ENCODE measurements at places on chromosomes 12 and 14.
A peak's percentile ranks its signal among the peaks of the same experiment; 100 is the strongest.

- DNase-seq: no peak
Observed at GRCh38 chr14:101814934-101815333, 53.4 kb downstream of the PPP2R5C start.

DNA sequence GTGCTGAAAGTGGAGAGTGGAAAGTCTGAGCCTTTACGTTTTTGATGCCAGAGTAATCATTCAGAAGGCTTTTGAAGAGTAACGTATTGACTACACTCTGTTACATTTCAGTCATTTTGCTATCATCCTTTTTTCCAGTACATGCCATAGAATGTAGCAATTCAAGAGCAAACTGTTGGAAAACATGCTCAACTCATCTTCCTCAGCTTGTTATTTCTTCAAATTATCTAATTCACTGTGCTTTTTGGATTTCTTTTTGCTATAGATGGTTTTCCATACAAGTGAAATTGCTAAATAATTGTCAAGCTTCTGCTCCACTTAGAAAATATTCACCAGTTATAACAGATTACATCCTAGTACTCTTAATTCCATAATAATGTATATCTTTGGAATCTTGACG is 129.9 kb upstream of the CLEC14A start:
- DNase-seq: no peak

GRCh38 chr12:2641207-2641606 is 153.6 kb upstream of the FKBP4 start:
- peak; percentile 51 for DNase-seq

- no peak for DNase-seq
Observed at GRCh38 chr12:109010259-109010658, 10.6 kb downstream of the SVOP start.

DNA sequence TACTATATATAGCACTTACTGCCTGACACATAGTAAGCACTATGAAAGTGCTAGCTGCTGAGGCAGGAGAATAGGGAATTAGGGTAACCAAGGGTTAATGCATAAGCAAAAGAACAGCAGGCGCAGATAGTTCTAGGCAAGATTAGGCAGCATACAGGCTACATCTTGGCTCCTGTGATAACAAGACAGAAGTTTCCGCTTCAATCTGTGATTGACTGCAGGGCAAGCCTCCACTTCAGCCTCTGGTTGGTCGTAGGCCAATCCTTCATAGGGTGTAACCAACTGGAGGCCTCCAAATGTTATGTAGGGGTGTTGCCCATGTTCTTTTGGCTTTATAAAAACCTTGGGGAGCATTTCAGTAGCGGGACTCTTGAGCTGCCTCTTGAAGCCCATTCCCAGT is 46.9 kb downstream of the KLHL28 start:
- DNase-seq: peak; percentile 54

GRCh38 chr14:48900565-48900964 is 685.6 kb downstream of the RPS29 start:
- DNase-seq: no peak

GRCh38 chr14:102849526-102850379 is 72.5 kb downstream of the TRAF3 start:
- peak; percentile 54 for DNase-seq

GRCh38 chr12:84075991-84076390 is 836.6 kb downstream of the SLC6A15 start:
- no peak for DNase-seq

GRCh38 chr14:65373016-65373670 is 39.4 kb upstream of the FUT8 start:
- no peak for DNase-seq
